AML-193 (cell line): ENCODE measurements at places on chromosomes 5 and 9.
A peak's percentile ranks its signal among the peaks of the same experiment; 100 is the strongest.

- DNase-seq = no peak
These were observed 15.8 kb upstream of the PSAT1 start for GRCh38 chr9:78280982-78281668.

DNA sequence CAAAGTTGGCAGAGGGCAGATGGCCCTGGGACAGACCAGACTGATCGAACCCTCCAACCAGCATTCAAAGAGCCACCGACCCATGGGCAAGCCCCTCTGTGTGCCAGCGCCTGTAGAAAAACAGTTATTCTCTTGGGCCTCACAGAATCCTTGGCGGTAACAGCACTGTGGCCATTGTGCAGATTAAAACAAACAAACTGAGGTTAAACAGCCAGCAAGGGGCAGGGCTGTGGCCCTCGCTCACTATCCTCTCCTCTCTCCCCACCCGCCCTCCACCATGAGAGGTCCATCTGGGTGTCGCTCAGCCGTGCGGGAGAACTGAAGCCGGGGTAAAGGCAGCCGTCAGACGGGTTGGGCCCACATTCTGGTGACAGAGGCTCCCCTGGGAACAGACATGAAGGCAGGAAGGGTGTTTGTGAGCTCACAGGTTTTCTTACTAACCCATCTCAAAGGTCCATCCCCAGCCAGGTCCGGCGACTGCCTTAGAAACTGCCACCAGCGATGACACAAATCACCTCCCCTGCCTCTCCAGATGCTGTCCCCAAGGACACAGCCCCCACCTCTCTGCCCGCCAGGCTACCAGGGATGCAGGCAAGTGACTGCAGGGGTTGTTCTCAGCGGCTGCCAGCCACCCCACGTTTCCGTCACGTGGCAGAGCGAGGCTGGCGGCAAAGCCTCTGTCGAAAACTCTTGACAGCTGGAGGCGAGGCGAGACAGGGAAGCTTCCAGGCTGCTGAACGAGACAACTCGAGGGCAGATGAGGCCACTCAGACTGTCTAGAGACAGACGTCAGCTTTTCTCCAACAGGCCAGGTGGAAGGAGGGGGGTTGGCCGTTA lies 75.8 kb upstream of the SARDH start:
- no peak for DNase-seq

GRCh38 chr5:98365126-98365525 lies 408.3 kb upstream of the RGMB start:
- DNase-seq = no peak

DNA sequence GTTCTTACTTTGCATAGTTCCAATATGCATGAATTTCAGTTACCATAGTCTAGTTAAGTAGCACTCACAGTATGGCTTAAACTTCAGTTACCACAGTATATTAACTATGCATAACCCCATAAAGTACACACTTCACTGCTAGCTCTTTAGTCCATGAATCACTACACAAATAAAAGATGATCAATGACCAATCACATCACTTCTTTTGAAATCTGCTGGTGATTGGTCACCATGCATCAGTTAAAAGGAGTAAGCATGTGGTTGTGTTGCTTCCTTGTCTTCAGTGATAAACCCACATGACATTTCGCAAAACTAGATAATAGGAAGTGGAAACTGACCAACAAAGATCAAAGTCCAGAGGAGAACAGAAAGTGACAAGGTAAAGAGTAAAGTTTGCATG lies 79.0 kb downstream of the TAF11L14 start:
- no peak for DNase-seq

DNA sequence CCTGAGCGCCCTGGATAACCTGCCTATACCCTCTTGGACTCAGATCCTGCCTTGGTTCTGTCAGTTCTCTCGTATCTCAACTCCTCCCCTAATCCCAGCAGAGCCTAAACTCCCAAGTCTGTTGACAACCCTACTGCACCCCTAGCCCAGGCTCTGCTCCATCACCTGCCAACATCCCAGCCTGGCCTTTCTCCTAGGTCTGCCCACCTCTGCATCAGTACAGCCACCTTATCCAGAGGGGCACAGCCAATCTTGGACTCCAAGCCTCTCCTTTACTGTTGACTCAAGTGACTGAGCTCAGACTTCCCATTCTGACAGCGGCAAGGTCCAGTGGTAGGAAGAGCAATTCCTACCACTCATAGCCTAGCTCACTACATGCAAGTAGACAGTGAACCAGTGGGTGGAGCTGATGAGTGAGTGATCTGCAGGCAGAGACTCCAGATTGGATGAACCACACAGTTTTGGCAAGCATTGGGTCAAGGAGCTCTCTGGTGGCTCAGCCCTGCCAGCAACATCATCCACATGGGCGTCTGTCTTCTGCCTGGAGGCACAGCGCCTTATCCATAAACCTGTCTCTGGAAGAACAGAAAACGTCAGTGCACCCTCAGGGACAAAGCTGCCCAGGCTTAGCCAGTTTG lies 26.5 kb downstream of the TRMO start:
- peak; percentile 40 for DNase-seq

DNA sequence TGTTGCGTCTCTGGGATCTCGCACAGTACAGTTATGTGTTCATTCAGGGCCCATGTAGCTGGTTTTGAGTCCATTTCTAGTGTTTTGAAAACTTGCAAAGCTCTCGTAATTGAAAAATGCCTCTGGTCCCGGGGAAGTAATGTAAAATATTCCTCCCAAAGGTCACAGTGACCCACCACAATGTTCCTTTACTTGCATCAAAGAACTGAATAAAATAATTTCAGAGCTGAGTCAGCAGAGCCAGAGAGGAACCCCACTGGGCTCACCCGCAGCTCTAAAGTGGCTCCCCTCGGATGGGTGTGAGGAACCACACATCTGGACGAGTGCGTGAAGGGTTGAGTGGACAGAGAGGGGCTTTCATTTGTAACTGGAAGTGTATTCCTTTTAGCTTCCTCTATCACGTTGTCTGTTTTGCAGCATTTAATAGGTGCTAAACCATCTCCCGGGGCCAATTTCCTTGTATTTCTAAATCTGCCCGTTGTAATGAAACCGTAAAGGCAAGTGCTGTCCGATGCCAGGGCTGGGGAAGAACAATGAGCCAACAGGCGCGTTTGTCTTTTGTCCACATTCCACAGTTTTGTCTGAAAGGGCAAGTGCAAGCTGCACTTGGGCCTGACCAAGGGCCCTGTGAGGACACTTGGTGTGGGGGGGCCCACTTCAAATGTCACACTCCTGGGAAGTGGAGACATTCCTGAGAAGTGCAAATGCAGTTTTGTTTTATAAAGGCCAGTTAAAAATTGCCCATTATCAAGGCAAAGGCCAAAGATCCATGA lies 29.9 kb downstream of the COL5A1 start:
- no peak for DNase-seq

- DNase-seq = no peak
These were observed 93.4 kb upstream of the PTCH1 start for GRCh38 chr9:95610006-95610785.

- no peak for DNase-seq
These were observed 70.5 kb downstream of the DMRT2 start for GRCh38 chr9:1120500-1121165.

DNA sequence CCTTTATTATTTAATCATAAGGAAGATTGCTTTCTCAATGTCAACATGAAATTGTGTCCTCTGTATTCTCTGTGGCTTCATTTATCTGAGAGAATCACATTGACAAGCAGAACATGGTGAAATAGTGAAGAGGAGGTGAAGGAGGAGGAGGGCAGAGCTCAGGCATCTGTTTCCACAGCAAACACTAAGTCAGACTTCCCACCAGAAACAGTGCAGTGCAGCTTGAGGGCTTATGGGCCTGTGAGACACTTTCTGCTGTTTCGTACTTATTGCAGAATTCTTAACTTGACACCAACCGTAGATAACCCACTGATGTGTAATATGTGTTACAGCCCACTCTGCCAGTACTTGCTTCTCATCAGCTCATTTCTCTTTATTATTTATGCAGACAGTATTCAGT lies 386.3 kb downstream of the DIRAS2 start:
- DNase-seq = no peak

DNA sequence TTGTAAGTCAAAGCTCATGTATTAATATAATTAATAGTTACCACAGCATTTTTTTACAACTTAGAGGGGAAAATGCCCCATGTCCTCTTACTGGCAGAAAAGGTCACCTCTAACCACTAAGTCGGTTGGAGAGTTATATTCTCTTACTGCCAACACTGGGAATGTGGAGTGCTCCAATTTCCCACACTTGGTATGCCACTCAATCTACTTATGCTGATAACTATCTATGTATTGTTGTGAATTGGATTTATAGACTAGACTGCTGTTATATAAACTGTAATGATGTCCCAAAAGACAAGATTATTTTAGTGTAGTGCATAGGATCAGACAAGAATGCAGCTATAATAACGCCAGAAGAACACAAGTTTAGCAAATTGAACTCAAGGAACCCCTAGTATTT lies 2385.2 kb upstream of the C9orf72 start:
- no peak for DNase-seq

DNA sequence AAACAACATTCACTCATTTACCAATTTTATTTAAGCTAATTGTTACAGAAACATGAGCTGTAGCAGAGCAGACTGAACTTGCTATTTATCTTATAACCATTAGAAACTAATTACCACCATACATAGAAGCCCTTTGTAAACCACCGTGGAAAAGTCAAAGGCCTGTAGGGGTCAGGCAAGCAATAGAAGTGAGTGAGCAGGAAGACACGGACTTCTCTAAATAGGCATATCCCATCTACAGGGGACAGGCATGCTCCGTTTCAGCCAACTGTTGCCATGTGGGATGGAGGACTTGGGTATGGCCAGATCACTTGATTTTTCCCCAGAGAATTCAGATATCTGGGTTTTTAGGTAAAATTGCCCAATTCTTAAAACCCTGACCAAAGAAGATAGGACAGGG lies 44.8 kb downstream of the PRRC1 start:
- peak; percentile 16 for DNase-seq

- DNase-seq = no peak
These were observed 629.6 kb downstream of the PRELID2 start for GRCh38 chr5:145205546-145205945.

GRCh38 chr5:103424453-103425205 lies 138.0 kb downstream of the NUDT12 start:
- DNase-seq = no peak

GRCh38 chr5:157745041-157745456 lies 1.5 kb downstream of the LSM11 start:
- no peak for DNase-seq

GRCh38 chr9:35179347-35180280 lies 17.8 kb downstream of the UNC13B start:
- no peak for DNase-seq

DNA sequence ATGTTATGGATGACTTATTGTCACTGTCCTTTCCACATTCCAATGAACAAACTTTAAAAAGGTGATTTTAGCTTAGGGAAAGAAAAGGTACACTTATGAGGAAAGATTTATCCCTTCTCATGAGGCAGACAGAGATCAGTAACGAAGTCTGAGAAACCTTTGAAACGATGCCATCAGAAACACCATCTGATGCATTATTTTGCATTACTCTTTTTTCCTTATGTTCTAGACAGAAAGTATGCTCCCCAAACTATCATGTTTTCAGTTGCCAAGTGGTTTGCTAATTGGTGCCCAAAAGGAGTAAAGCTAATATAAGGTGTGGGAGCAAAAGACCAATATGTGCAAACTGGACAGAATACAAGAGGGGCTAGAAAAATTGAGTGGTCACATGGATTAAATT lies 397.7 kb upstream of the RIOK2 start:
- DNase-seq = no peak

DNA sequence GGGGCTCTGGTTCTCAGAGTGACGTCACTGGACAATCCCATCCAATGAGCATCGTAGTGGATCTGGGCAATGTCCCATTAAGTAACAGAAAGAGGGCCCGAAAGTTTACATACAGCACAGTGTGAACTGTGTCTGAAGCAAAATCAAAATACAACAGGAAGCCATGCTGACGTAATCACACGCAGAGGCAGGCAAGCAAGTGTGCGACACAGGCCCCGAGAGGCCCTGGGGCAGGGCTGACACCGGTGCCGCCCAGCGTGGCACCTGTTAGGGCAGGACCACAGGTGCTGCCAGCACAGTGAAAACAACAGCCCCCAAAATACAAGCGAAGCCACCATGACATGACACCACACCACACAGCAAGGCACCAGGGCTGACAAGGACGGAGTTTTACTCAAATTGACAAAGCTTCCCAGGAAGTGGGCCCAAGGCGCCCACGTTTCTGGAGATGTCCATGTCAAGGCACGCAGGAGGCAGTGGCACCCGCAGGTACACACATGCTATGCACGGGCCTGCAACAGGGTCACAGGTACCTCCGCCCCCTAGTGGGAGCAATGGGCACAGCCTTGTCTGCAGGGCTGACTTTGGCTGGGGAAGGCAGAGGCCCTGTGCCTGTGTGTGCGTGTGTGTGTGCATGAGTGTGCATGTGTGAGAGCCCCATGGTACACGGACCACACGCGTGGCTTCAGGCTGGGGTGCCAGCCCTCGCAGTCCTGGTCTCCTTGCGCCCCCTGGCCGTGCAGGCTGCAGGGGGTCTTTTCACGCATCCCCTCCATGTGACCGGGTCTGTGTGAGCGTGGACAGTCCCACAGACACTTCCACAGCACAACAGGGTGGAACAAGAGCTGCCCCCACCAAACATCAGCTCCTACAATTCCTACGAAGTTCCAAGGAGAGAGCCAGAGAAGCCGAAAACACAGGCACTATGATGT lies 19.6 kb downstream of the QSOX2 start:
- DNase-seq = peak; percentile 45

DNA sequence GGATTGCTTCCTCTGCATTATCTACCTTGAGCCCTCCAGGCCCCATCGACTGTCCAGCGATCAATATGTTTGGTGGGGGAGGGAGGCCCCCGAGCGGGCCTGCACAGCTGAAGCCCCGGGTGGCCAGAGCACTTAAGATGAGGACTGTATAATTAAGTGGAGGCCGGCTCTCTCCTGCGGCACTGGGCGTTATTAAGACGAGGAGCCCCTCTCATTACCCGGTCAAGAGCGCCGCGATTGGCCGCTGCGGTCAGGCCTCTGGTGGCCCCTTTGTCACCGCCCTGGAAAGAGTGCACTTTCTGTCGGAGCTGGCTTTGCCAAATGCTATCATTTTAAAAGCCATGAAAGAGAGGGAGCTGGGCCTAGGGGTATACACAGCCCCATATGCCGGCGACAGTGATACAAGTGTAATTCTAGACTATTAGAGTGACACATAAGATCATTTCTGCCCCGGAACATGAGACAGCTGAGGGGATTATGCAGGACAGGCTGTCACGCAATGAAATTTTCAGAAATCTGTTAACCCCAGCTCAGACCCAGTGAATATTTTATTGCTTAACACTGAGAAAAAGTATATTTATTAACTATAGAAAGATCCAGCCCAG lies 106.3 kb upstream of the IRX1 start:
- no peak for DNase-seq

- DNase-seq = no peak
These were observed 112.1 kb downstream of the BASP1 start for GRCh38 chr5:17329571-17329970.

- no peak for DNase-seq
These were observed 5.3 kb upstream of the TRIM41 start for GRCh38 chr5:181217803-181218062.
